Activated CD4-positive, alpha-beta T cell treated with anti-CD3 and anti-CD28 coated beads, Interleukin-2, amount 50 U/mL, for 24 hours (primary cell): ENCODE measurements at places on chromosomes 2 and 18.
A peak's percentile ranks its signal among the peaks of the same experiment; 100 is the strongest.

DNA sequence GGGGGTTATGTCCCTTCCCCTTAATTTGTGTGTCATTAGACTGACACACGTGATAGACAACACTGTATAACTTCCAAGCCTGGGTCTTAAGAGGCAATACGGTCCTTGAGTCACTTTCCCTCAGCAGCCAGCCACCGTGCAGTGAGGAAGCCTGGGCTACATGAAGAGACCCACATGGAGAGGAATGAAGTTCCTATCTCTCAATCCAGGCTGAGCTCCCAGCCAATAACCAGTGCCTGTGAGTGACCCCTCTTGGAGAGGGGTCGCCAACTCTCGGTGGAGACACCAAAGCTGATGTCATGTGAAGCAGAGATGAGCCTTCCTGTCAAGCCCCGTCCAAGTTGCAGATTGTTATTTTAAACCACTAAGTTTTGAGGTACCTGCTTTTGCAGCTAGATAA is 5.7 kb upstream of the WDSUB1 start:
- DNase-seq = no peak

DNA sequence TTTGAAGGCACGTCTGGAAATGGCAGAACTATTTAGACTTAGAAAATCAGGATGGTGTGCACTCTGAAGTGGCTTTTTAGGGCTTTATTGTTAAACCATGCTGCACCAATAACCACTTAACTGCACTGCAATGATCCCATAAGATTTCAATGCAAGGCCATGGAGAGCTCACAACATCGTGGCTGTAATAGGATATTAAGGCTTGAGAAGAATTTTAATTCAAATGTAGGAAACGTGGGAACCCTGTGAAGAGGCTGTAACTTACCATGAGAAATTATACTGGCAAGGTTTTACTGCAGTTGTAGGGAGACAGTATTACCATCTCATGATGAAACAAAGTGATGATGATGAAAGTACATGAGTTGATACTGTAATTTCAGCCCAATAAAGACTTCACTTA is 242.5 kb downstream of the AFF3 start:
- no peak for DNase-seq

DNA sequence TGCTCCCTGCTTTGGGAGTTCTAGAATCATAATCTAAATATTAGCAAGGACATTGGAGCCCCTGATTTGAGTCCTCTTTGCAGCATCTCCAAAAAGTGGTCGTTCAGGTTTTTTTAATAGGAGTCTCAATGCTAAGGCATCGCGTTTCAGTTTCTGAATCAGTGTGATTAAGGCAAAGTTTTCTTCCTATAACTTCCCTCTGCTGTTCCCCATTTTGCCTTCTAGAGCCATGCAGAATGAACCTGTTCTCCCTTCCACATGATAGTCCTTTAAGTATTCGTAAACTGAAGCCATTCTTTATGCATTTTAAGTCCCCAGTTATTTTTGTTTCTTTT is 159.5 kb downstream of the PTGR3 start:
- no peak for DNase-seq

GRCh38 chr2:133418021-133418420 is 150.2 kb downstream of the NCKAP5 start:
- no peak for DNase-seq

DNA sequence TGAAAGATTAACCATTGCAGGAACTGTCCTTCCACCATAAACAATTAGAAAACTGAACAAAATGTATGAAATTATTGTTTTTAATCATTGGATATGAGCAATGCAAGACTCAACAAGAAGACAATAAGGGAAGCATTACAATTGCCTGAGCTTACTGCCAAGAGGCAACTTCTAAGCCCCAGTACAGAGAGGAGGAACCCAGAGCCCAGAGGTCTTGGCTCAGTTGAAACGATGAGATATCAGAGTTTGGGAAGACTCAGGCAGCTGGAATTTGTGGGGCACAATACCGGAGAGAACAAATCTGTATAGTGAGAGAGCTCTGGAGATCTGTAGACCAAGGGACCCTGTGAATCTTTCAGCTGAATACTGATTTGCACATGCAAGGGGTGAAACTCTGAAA is 80.6 kb upstream of the ZFP36L2 start:
- DNase-seq = no peak

GRCh38 chr2:238956676-238957075 is 108.8 kb downstream of the TWIST2 start:
- DNase-seq = no peak

GRCh38 chr2:225620227-225620626 is 220.7 kb downstream of the NYAP2 start:
- DNase-seq = no peak

DNA sequence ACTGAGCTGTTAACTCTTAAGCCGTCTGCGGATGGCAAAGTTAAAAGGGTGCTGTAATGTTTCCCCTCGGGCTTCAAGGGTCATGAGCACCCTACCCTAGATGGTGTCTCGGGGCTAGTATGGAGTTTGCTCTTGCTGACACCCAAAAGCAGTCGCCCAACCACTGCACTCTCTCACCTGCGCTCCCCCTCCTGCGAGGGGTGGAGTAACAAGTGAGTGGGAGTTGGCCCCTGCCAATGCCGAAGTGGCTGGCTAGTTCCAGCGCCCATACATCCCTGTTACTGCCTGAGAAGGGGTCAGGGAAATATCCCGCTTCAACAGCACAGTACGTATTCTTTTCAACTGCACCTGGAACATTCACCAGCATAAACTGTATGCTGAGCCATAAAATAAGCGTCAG is 47.5 kb downstream of the FAM117B start:
- no peak for DNase-seq

DNA sequence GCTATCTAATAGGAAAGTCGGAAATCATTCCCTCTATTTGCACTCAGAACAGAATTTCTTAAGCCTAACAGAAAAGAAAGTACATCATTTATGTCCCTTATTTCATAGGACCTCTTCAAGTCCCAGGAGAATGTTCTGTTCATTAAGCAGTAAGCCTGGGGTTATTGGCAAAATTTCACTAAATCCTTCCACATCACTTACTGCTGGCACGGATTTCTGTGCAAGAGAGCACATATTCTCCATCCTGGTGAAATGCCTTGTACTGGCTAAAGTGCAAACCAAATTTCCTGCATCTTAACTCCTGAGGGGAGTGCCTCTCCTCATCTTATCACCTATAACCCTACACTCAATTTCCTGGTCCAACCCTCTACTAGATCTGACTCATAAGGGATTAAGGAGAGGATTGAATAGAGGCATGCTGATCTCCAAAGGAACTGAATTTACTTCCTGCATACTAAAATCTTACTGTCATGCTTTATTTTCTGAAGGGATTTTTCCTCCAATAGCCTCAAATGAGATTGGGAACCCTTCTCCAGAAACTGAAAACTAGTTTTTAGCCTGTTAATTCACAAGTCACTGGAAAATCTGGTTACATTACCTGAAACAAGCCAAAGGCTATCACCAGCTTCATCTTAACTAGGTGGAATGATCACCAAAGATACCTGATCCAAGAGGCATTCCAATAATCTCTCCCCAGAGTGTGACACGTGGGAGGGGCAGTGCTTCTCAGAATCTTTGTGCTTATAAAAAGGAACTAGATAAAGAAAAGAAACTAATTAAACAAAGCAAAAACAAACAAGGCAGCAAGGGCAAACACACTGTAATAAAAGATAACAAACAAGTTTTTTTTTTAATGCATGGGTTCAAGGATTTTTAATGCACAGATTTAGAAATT is 311.1 kb downstream of the NR4A2 start:
- no peak for DNase-seq

- DNase-seq = no peak
Measured at GRCh38 chr2:83002706-83003105, 1456.4 kb downstream of the SUCLG1 start.

GRCh38 chr18:43590182-43590903 is 313.1 kb upstream of the SYT4 start:
- no peak for DNase-seq

DNA sequence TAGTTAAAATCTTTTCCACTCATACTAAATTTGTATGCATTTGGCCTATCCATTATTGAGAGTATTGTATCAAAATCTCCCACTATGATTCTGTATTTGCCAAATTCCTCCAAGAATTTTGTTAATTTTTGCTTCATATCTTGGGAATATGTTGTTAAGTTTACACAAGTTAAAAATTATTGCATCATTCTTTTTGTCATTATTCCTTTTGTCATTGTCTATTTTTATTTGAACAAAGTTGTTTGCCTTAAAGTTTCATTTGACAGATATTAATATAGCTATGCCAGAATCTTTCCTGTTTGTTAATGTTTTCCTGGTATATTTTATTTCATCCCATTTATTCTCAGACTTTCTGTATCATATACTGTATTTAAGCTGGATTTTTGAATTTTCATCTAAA is 41.3 kb downstream of the LOXHD1 start:
- no peak for DNase-seq

- peak; percentile 36 for DNase-seq
Measured at GRCh38 chr18:2978661-2979106, 34.3 kb downstream of the LPIN2 start.

DNA sequence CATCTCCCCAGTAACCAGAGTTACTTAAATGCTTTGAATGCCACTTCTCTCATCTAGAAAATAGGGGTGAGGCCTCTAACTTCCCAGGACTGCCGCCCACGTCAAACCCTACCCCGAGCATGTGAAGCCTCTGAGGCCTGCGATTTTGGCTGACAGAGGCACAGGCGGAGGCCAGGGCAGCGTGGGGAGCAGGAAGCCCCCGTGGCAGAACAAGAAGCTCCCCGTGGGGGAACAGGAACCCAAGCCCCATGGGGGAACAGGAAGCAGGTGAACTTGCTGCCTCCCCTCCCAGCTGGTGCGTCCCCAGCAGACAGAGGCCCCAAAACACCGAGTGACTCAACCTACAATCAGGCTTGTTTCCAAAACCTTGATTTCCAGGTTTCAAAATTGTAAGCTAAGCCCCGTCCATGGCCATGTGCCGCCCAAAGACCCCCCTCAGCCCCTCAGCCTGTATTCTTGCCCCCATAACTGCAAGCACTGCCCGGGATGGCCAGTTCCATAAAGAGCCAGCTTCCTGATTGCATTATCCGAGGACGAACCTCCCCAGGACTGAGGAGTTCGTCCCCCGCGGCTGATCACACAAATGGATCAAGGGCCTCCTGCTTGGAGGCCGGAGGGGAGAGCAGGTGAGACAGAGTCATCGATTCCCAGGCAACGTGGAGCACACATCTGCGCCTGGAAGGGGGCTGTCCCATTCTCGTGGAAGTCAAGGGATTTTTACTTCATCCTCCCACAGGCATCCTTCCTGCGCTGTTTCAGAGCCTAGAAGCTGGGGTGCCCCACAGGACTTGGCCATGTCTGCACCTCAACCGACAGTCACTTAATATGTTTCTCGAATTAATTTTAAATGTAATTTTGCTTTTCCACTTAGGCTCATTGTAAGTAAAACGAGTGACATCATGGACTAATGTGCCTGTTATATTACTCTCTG is 36.3 kb upstream of the CTDP1 start:
- DNase-seq = no peak

DNA sequence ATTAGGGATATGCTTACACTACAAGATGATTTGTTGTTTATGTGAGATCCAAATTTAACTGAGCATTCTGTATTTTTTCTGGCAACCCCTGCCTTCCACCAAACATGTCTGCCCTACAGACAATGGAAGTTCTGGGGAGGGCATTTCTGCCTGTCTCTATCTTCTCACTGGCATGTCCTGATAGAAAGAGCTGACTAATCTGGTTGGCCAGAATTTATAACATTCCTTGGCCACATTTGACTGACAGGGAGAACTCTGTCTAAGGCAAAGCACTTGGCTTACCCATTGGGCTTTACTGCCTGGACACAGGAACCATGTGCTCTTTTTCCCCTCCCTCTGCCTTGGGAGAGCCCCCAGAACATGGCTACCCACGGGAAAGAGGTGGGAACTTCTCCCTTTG is 70.6 kb upstream of the TMEM178A start:
- no peak for DNase-seq

GRCh38 chr18:8609659-8610458 is 622 bp downstream of the RAB12 start:
- no peak for DNase-seq

DNA sequence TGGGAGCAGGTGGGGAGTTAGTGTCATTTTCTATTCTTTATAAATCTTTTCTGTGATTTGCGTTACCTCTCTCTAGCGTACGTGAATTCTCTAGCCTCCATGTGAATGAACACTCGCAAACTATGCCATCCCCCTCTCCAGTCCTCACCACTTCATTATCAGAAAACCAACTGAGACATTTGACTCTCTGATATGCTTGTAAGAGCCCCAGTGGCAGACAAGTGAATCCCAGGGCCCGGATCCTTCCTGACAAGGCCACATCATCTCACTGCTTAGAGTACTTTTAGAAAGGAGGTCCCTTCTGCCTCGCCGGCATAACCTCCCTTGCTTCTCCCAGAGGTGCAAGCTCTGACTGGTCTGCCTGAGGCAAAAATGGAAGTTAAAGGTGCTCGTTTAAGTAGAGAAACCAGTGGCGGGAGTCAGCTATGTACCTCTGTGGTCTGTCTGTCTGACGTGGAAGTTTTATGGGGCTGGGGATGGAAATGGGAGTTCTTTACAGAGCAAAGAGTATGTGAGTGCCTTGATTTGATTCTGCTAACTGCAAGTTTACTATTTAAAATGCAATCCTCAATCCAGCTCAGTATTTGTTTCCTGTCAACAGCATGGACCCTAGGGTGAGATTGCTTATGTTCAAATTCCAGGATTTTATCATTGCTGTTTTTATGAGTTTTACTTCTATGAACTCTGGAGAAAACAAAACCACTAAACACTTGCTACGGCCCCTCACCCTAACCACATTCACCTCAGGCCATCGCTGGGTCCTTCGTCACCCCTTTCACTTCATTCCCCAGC is 114.9 kb upstream of the MSTN start:
- DNase-seq = no peak

GRCh38 chr2:118225666-118226065 is 137.4 kb downstream of the INSIG2 start:
- DNase-seq = no peak

- DNase-seq = no peak
Measured at GRCh38 chr2:116487336-116487735, 1327.2 kb upstream of the DDX18 start.

DNA sequence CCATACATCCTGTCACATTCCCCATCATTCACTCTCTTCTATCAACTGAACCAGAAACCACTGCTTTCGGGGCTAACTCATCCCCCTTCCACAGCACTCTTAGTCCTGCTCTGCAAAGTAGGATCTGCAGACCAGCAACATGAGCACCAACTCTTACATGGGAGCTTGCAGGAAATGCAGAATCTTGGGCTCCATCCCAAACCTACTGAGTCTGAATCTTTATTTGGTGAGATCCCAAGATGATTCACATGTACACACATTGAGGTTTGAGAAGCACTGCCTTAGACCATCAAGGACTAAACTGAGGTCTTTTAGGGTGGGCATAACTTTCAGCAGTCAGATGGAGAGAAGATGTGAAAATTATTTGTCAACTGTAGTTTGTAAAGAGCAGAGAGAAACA is 235.6 kb upstream of the EPHA4 start:
- no peak for DNase-seq

DNA sequence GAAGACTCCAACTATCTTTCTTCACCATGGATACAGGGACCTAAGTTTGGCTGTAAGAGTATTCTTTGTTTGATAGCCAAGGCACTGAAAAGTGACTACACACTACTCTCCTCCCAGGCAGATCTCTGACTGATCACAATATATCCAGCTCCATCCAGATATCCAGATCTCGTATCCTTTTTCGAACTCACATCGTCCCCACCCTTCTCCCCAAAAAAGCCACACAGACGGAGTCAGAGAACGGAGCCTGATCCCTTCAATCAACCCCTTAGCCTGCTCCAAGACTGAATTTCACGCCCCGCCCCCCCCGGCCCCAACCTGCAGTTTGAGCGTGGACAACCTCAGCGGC is 533 bp downstream of the DHX57 start:
- DNase-seq = no peak
